ENCODE measurements at places on chromosomes 2 and 18. TPM values are rescaled to one million over a fixed set of nuclear protein-coding genes. Genes with fewer than 3 reads are reported as not detected.

GRCh38 chr2:148752977-148753376 lies 108.4 kb downstream of the EPC2 start:
- no peak for DNase-seq
- no peak overlapping the region for H3K4me3 ChIP-seq
- H3K27me3 ChIP-seq = no peaks in the 10 kb centered on the region
- no peaks in the 10 kb centered on the region for H3K4me1 ChIP-seq
- H3K36me3 ChIP-seq = peaks cover 11% of the 10 kb centered on the region

DNA sequence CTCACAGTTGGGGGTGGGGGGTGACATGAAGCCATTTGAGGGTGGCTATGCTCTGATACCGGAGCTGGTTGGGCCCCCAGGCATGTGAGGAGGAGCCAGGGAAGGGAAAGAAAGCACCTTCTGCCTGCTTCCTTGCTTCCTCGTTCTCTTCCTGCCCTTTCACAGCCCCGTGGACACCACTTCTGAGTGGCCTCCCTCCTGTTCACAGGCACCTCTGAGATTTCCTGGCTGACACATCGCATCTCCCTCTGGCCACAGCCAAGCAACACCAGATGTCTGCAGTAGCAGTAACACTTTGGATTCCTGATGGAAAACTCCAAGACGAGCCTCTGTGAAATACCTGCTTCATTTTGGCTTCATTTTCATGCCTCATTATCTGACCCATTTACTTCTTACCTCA lies 64.7 kb upstream of the ST3GAL5 start:
- no peak overlapping the region for H3K27ac ChIP-seq
- H3K4me1 ChIP-seq = peaks cover 21% of the 10 kb centered on the region
- no peak for DNase-seq
- no peaks in the 10 kb centered on the region for H3K36me3 ChIP-seq

GRCh38 chr2:204293884-204294747 lies 251.2 kb upstream of the PARD3B start:
- no peaks in the 10 kb centered on the region for H3K4me1 ChIP-seq
- no peaks in the 10 kb centered on the region for H3K27me3 ChIP-seq
- H3K4me3 ChIP-seq = no peak overlapping the region

GRCh38 chr2:232891621-232892071 lies 21.6 kb downstream of the SNORC start:
- no peak for DNase-seq
- H3K27me3 ChIP-seq = peaks cover 58% of the 10 kb centered on the region

- H3K27me3 ChIP-seq = peaks cover 16% of the 10 kb centered on the region
- DNase-seq = no peak
- H3K4me3 ChIP-seq = no peak overlapping the region
- no peaks in the 10 kb centered on the region for H3K4me1 ChIP-seq
These were observed 7.4 kb downstream of the CXCR4 start for GRCh38 chr2:136110526-136110925.

DNA sequence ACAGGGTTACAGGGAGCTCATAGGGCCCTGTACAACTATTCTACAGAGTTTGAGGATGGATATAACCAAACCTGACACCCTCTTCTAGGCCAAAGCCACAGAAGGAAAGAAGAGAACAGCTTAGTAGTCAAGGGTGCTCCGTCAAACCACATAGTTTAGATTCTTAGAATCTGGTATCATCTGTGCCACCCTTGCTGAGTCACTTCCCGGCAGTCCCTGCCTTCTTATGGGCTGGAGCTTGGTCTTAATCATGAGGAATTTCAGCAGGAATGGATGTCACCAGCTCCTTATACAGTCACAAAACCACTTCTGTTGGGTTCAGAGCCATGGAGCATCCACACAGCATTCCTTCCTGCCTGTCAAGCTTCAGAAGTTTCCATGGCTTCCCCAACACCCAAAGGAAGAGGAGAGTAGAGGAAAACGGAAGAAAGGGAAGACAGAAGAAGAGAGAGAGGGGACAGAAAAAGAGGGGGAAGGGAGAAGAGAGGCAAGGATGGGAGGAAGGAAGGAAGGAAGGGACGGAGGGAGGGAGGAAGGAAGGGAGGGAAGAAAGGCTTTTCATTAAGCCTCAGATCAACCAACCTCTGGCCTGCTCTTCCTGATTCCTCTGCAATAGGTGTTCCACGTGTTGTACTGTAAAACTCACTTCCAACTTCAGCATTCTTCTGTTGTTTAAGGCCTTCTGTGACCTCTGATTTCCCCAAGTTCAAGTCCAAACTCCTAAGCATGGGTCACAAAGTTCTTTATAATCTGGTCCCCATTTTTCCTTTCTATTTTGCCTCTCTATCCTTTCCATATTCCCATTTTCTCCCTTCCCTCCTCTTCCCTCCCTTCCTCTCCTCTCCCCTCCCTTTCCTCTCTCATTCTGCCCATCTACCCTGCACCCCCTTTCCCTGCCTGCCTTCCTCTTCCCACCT lies 246.1 kb upstream of the TNP1 start:
- DNase-seq = peak; percentile 73
- H3K27ac ChIP-seq = peak overlapping the region; percentile 83
- no peak overlapping the region for H3K4me3 ChIP-seq
- peaks cover 21% of the 10 kb centered on the region for H3K4me1 ChIP-seq
- H3K27me3 ChIP-seq = no peaks in the 10 kb centered on the region

GRCh38 chr2:221641181-221641871 lies 69.2 kb upstream of the EPHA4 start:
- H3K27me3 ChIP-seq = no peaks in the 10 kb centered on the region
- no peaks in the 10 kb centered on the region for H3K36me3 ChIP-seq
- no peaks in the 10 kb centered on the region for H3K4me1 ChIP-seq
- no peak for DNase-seq

DNA sequence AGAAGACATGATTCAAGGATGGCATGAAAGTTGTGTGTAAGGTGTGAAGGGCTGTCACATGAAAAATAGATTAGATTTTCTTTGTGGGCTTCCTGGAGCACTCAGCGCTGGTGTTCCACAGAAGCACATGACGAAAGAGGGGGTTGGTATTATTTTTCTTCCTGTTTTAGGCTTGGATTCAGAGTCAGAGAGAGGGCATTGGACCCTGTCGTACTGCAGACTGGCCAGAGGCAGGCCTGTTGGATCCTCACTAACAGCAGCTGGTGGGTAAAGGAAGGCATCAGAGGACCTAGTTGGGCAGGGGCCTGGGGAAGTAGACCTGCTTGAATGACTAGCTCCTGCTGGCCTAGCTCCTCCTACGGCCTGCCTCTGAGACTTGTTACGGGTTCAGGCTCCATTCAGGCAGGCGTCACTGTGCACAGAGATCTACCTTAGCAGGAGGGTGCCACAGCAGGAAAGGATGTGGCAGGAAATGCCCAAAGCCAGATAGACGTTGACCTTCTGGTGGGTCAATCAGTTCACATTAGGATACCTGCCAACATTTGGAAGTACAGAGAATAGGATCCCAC lies 13.1 kb downstream of the CTLA4 start:
- DNase-seq = no peak
- H3K4me1 ChIP-seq = no peaks in the 10 kb centered on the region
- H3K27ac ChIP-seq = no peak overlapping the region

DNA sequence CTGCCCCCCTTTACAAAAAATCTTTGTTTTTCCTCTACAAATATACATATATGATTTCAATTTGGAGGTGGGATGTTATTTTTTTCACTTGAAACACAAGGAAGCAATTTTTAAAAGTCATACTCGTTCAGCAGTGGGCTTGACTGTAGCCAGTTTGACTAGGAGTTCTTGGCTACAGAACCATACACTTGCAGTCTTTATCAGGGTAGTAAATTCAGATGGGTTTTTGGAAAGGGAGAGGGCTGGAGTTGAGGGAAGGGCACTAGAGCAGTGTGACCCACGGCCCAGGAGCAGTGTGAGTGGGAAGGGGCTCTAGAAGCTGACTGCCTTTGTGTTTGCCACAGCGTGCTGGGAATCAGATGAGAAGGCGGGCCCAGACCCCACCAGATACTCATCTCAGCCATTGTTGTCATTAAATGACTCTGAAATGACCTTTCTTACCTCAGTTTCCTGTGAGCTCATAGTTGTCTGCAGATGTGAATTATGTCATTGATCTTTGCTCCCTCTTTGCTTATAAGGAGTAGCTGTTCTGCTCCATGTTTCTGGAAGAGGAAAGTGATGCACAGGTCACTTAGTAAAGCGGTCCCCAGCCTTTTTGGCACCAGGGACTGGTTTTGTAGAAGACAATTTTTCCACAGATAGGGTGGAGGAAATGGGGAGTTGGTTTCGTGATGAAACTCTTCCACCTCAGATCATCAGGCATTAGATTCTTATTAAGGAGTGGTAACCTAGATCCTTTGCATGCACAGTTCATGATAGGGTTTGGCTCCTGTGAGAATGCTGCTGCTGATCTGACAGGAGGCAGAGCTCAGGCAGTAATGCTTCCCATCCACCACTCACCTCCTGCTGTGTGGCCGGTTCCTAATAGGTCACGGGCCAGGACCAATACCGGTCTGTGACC lies 116.8 kb downstream of the SPTBN1 start:
- H3K4me1 ChIP-seq = peaks cover 73% of the 10 kb centered on the region
- H3K36me3 ChIP-seq = peaks cover 8% of the 10 kb centered on the region
- peak overlapping the region; percentile 70 for H3K27ac ChIP-seq
- H3K27me3 ChIP-seq = no peaks in the 10 kb centered on the region
- no peak for DNase-seq

- DNase-seq = no peak
- no peak overlapping the region for H3K4me3 ChIP-seq
- H3K4me1 ChIP-seq = no peaks in the 10 kb centered on the region
- no peaks in the 10 kb centered on the region for H3K36me3 ChIP-seq
These were observed 24.4 kb upstream of the EIF2AK3 start for GRCh38 chr2:88651646-88652045.

DNA sequence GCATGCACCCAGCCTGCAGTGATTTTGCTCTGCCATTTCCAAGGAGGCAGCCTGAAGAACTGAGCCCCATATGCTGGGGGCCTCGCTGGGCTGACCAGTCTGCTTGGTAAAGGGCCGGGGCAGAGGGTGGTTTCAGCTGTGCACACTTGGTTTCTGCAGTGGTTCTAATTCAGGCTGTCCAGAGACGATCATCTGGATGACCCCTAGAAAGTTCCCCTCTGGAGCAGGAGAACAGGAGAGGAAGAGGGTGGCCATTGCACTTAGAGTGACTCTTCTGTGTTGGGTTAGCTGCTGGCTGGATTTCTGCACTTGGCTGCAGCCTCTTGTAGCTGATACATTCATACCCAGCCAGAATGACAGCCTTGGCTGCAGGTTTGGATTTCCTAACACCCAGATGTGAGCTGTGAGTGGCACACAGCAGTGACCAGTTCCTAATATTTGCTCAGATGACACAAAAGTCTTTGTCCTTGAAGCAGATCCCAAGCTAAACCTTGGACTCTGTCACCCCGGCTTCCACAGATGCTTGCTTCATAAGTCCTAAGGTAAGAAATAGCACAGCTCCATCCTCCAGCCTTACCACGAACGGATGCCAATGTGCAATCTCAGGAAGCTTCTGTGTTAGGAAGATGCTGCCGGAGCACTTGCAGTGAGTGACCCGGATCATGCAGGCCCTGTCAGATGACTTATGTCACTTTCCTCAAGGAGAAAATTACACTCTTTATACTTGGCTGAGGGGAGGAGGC lies 105.6 kb downstream of the HNRNPLL start:
- no peak for DNase-seq
- H3K36me3 ChIP-seq = no peaks in the 10 kb centered on the region
- no peak overlapping the region for H3K27ac ChIP-seq
- H3K4me1 ChIP-seq = no peaks in the 10 kb centered on the region
- no peak overlapping the region for H3K4me3 ChIP-seq

DNA sequence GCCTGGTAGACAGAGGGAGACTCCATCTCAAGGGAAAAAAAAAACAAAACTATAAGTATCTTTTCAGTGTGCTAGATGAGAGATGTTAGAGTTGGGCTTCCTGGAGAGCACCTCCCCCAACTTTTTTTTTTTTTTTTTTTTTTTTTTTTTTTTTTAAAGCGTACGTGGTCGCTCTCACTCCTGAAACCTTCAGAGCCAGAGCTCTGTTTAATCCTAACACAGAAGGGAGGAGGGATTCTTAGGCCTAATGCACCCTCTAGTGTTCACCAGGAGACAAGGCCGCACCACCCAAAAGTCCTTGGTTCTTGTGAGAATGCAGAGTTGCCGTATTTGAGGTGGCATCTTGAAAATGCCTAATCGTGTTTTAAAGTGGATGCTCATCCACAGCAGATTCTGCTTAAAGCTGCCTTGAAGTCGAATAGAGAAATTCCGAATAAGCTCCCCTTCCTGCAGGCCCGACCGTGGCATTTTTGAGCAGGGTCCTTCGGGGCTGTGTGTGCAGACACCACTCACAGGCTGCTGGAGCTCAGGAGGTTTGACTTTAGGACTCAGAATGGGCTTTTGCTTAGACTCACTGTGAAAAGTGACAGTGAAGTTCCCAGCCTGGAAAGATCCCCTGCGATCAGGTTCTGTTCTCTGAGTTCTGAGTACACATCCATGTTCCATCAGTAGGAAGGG lies 252.6 kb downstream of the AGAP1 start:
- H3K36me3 ChIP-seq = peaks cover 35% of the 10 kb centered on the region
- peak; percentile 69 for DNase-seq
- H3K27me3 ChIP-seq = no peaks in the 10 kb centered on the region
- H3K4me3 ChIP-seq = no peak overlapping the region
- no peaks in the 10 kb centered on the region for H3K4me1 ChIP-seq
- no peak overlapping the region for H3K27ac ChIP-seq

- no peaks in the 10 kb centered on the region for H3K4me1 ChIP-seq
- H3K36me3 ChIP-seq = no peaks in the 10 kb centered on the region
- H3K27ac ChIP-seq = no peak overlapping the region
- DNase-seq = no peak
- peaks cover 25% of the 10 kb centered on the region for H3K27me3 ChIP-seq
- H3K4me3 ChIP-seq = no peak overlapping the region
These were observed 72.2 kb upstream of the TEX51 start for GRCh38 chr2:126826491-126826890.

DNA sequence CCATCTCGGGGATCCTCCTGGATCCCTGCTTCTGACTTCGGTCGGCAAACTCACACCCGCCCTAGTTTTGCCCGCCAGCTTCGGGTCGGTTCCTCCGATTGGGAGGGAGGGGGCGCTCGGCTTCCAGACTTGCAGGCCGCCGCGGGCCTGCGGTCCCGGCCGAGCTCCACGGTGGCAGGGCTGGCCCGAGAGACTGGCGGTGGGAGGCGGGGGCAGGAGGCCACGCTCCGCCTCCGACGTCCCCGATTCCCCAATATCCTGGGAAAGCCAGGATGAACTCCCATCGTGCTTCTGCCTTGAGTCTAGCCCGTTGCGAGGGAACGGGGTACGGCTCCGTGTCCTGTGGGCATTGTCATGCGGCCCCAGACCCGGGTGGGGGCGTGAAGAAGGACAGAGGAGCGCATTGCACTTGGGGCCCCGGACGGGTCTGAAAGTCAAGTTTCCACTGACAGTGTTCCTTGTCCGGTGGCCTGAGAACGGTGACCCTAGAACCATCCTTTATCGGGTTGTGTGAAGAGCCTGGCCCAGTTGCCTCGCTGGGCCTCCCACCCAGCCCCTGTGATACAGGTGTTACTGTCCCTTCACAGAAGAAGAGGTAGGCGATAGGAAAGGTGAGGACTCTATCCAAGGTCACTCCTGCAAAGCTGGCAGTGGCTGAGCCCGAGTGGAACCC lies 2.4 kb upstream of the INHBB start:
- H3K4me3 ChIP-seq = no peak overlapping the region
- H3K27ac ChIP-seq = no peak overlapping the region
- peaks cover 59% of the 10 kb centered on the region for H3K27me3 ChIP-seq
- H3K4me1 ChIP-seq = peaks cover 7% of the 10 kb centered on the region
- DNase-seq = peak; percentile 54
- no peaks in the 10 kb centered on the region for H3K36me3 ChIP-seq

Gene NT5DC4
- 6.8 TPM for total RNA-seq

Gene RUFY4
- total RNA-seq = not detected

Gene TEKT4
- 0.58 TPM for total RNA-seq

Gene GALR1
- total RNA-seq = not detected

Gene ALLC
- not detected for total RNA-seq

Gene DGKD
- total RNA-seq = 22.8 TPM

Gene MOGAT1
- total RNA-seq = not detected

Gene SKOR2
- total RNA-seq = not detected
